Stimulated activated CD8-positive, alpha-beta memory T cell treated with anti-CD3 and anti-CD28 coated beads, Interleukin-15, amount 100 ng/mL, for 48 hours (primary cell): ENCODE measurements at places on chromosomes 3 and 15.

GRCh38 chr15:47788685-47789084 is 71.4 kb downstream of the SEMA6D start:
- no peak for DNase-seq

DNA sequence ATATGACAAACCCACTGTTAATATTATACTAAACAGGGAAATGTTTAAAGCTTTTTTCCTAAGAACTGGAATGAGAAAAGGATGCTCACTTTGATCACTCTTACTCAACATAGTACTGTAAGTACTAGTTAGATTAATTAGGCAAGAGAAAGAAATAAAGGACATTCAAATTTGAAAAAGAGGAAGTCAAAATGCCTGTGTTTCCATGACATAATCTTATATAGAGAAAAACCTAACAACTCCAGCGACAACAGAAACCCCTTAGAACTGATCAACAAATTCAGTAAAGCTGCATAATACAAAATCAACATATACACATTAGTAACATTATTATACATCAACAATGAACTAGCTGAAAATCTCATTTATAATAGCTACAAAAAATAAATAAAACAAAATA is 200.6 kb upstream of the ROBO1 start:
- DNase-seq = no peak

DNA sequence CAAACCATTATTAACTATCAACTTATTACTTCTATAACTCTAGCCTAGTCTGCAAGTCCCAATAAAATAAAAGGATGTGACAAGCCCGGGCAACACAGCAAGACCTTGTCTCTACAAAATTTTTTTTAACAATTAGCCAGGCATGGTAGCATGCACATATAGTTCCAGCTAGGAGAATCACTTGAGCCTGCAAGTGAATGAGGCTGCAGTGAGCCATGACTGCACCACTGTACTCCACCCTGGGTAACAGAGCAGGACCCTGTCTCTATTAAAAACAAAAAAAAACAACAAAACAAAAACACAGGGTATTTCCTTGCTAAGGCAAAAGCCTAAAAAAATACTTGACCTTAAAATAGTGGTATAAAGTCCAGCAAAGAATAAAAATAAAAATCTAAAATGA is 31.4 kb downstream of the ANKRD28 start:
- no peak for DNase-seq

DNA sequence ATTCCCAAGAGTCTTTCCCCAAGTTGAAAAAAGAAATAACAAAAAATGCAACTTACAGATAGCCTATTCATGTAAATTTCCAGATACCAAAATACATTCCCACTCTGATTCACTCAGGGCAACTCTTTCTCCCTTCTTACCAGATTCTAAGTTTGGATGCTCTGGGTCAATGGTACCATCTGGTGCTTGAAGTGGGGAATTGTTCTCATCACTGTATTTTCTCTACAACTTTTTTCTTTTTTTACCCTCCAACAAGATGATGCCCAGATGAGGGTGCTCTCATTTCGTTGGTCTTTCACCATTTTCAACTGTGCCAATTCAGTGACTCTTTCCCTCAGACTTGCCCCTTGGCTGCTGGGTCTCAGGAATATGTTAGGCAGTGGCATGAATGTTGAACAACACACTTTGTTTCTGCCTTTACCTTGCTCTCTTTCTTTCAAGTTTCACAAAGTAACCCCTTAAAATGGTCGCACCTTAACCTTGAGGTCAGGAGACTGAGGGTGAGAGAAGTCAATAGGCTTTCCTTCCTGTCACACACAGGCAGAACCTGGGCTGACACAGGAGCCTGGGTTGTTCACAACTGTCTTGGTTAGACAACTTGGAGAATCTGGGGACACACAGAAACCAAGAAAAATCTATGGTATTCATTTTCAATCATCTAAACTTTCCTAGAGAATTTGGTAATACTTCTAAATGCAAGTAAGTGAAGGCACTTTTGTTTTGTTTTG is 330.7 kb upstream of the SLCO3A1 start:
- no peak for DNase-seq

GRCh38 chr3:161108840-161109239 is 3.7 kb upstream of the B3GALNT1 start:
- no peak for DNase-seq

DNA sequence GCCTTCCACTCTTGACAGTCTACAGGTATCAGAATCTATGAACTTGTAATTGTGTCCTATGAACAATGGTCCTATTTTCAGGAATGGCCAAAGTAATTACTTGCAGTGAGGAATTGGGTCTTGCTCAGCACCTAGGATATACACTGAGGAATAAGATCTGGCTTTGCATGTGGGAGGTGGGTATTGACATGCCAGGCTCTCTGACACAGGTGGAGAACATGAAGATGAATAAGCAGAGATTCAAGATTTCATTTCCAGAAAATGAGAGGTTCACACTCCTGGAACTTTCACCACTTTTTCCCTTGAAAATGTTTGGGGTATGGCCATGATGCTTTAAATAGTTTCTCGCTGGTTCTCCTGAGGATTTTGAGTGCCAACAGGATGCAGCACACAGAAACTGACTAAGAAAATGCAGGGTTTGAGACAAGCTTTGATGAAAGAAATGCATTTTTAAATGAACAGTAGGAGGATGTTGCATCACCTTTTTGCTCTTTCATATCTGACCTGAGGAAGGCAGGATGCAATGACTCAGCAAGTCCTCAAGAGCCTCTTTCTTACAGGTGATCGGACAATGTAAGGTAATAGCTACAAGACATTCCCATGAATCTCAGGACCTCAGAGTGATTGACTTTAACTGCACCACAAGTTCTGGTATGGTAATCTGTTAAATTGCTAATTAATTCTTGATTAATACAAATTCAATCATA is 3.7 kb downstream of the HRG start:
- no peak for DNase-seq

GRCh38 chr15:99211926-99212325 is 37.5 kb downstream of the TTC23 start:
- DNase-seq = no peak

DNA sequence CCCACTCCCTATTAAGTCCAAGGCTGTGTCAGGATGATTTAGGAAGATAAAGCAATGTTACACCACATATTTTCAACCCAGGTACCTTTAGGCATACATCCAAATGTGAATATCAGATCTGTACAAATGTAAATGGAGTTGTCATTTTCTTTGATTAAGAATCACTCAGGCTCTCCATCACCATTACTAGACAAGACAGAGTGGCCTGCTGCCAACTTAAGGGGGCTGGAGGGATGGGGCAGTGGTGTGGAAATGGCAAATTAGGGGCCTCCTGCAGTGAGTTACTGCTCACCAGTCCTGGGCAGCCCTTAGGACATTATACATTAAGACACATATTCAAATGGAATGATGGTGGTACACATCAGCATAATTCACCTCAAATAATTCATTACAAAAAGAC is 211.0 kb downstream of the TNIK start:
- DNase-seq = no peak

DNA sequence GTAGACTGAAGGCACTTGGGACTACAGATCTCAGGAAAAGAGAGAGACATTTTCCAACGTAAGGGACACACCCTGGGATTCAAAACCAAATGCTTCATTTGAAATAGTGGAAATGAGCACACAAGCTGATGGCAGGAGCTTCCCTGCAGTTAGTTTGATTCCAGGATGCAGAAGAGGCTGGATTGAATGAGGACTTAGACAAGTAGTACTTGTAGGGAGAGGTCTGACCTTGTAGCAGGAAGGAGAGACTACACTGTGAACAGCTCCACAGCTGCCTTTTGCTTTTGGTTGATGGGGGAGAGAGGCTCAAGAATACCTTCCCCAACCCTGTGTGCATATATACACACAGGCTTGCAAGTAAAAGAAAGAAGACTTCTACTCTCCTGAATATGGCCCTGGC is 51.5 kb downstream of the PDE8A start:
- DNase-seq = no peak

- no peak for DNase-seq
These were observed 168.4 kb upstream of the BCL6 start for GRCh38 chr3:187913617-187914033.

- no peak for DNase-seq
These were observed 2.2 kb upstream of the LYZL4 start for GRCh38 chr3:42412526-42413155.

GRCh38 chr3:188431040-188431439 is 277.1 kb downstream of the LPP start:
- no peak for DNase-seq

DNA sequence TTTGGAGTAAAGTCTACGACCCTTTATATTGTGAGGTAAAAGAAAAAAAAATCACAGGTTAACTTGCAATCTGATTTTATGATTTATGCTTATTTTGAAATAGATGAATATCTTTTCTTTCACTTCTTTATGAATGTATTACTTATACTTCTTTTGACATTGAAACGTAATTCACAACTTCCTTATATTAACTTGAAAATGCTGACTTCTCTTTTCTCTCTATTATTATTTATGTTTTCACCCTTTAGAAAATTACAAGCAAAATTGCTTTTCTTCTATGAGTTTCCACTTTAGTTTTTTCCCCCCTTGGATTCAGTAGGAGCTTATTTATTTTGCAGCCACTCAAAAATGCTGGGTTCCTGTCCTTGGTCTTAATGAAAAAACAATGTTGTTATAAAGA is 25.4 kb downstream of the ACP3 start:
- no peak for DNase-seq

DNA sequence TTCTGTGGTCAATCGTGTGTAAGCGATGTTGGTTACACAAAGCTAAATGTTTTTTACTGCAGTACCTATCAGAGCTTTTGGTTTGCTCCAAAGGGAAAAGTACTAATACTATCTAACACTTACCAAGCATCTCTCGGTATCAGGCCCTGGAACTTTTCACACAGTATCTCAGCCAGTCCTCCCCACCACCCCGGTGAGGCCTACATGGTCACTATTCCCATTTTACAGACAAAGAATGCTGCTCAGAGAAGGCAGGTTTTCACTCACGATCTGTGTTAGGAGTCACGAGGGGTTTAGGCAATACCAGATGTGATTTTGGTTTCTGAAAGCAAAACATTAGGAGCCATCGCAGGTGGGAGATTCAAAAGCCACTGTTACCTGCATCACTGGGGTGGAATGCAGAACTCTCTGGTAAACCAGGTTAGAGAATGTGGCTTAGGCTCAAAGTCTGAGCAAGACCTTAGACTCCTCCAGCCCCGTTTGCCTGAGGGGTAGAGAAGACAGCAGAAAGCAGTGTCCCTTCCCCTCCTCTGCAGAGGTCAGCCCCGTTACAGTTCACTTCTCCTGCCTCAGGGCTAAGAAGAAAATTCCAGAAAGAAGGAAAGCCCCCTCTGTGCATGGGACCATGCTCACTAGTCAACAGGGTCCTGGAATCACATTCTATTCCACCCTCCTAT is 57.2 kb downstream of the XXYLT1 start:
- DNase-seq = no peak

- DNase-seq = no peak
These were observed 46.1 kb downstream of the MBNL1 start for GRCh38 chr3:152314677-152315353.

GRCh38 chr3:45409921-45410320 is 21.5 kb downstream of the LARS2 start:
- no peak for DNase-seq

DNA sequence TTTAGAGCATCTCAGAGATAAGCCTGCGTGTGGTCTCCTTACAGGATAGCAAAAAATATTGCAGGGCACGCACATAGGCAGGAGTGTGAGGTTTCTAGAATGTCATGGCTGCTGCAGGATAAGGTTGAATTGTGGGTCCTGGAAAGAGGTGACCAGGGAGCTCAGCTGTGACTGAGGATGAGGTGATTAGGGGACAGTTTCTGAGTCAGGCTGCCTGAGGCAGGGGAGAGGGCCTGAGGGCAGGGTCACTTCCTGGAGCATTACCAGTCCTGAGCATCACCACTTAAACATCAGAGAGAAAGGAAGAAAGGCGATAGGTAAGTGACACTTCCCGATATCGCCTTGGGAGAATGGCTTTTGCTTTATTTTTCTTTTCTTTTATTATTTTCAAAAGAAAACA is 813.8 kb downstream of the TUSC7 start:
- DNase-seq = no peak

DNA sequence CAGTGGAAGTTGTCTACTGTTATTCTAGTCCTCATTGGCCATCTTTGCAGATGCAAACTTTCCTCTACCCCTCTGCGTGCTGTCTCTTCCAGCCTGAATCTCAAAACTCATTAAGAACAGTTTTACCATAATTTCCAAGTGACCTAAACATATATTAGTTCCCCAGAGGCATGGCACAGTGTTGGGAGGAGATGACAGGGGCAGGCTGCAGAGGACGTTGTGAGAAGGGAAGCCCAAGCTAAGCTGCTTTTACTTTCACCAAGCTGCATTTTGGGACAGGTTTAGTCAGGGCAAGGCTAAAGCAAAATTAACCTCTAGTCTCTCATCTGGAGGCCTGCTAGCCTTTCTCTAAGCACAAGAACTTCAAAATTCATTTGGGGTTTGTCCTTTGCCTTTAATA is 318.6 kb upstream of the SATB1 start:
- no peak for DNase-seq

DNA sequence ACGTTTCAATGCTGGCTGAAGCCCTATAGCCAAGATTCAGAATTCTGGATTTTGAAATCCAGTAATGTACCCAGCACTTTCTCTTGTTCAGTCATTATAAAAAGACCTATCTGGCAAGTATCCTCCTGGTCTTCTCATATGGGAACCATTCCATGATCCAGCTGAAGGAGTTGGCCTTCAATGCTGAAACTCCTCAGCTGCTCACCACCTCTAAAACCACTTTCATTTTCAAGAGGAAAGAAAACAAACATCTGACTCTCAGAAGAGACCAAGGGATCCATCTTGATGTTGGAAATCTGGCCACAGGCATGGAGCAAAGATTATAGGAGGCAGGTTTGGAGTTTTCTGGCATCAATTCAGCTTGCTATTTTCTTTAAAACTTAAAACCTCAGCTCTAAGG is 235.4 kb downstream of the FMN1 start:
- DNase-seq = no peak

- DNase-seq = no peak
These were observed 12.2 kb downstream of the LSG1 start for GRCh38 chr3:194659778-194660177.

- no peak for DNase-seq
These were observed 201.2 kb upstream of the NSMCE3 start for GRCh38 chr15:29470794-29471193.
